ENCODE measurements at places on chromosomes 7 and 10.

- no peak for DNase-seq
These were observed 279.2 kb downstream of the MAD1L1 start for GRCh38 chr7:1953199-1954190.

DNA sequence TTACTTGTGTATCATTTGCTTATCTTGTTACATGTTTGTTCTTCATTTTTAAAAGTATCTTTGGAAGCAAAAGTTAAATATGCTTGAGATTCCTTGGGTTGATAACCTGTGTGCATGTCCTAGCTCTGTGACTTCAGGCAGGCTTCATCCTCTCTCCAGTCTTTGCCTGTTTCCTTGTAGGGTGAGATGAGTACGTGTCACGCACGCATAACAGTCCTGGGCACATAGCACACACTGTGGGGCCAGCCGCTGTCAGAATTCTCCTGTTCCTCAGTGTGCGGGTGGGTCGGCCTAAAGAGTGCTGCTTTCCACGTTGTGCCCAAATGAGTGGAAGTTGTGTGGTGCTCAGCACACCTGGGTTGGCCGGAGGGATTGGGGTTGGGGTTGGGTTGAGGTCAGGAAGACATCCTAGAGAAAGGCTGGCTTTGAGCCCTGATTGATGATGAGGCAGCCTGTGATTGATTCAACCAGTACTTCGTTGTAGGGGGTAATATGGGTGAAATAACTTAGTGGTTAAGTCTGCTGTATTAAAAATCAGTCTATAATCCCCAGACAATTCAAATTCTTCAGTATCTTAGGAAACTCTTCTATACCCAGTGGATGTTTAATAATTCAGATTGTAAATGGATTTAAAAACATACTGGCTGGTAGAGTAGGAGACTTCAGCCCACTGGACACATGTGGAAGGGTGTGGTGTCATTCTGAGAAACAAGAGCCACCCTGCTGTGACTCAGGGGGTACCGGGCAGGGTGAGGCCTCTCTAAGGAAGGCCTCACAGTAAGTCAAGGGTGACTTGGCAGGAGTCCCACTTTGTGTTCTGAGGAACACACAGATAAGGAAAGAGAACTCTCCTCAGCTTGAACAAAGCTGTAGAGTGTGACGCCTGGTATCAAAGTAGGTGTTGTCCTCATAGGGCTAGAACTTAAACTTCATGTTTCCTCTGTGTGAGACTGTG lies 54.8 kb downstream of the DAGLB start:
- DNase-seq: no peak

DNA sequence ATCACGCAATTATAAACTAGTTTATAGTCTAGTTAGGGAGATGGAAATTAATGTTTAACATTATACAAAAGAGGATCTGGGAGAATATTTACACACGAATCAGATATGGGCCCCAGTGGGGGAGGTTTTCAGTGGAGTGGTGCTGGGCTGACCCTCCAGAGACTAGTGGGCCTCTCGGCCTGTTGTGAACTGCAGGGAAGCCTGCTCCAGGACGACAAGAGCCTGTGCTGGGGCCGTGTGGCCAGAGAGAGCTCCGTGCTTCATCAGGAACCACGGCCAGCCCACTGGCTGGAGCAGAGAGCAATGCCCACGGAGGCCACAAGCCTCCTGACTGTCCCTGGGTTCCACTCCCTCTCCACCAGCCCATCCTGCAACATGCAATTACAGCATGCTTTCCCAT lies 11.3 kb upstream of the ESYT2 start:
- DNase-seq: no peak

DNA sequence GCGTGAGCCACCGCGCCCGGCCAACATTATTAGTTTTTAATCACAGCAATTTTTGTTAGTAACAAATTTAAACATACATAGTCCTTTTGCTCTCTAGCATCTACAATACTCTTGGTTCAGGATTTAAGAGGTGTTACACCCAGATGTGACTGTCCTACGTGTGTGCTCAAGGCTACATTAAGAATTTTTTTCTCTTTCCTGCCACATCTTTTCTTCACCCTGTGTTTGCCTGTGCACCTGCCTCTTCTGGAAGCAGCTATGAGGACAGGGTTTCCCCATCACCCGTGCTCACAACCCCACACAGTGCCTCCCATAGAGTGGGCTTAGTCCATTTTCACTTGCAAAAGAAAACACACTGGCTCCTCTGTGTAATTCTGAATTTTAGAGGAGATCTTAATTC lies 186.7 kb upstream of the KLF6 start:
- DNase-seq: no peak

DNA sequence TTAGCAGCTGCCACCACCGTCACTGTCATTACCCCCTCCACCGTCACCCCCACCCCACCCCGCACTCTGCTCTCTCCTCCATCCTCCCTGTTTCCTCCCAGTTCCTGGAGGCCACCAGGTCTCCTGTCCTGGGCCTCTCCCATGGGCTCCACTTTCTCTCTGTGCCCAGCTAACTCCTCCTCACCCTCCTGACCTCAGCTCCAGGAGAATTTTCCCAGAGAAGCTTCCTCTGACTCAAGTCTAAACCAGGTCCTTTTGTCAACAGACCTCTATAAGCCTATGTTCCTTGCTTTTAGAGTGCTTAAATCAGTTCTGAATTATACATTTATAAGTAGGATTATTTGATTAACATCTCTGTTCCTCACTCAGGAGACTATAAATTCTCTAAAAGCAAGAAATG lies 150.0 kb downstream of the ARHGAP12 start:
- no peak for DNase-seq

- DNase-seq: no peak
These were observed 46.8 kb downstream of the IPMK start for GRCh38 chr10:58220769-58221451.
